ENCODE measurements at places on chromosomes 4 and X. TPM values are rescaled to one million over a fixed set of nuclear protein-coding genes. Genes with fewer than 3 reads are reported as not detected.

- DNase-seq: no peak
These were observed 270.9 kb upstream of the GRIA3 start for GRCh38 chrX:122913134-122913533.

- no peak for DNase-seq
These were observed 183.7 kb upstream of the BCOR start for GRCh38 chrX:40281336-40282005.

- DNase-seq: no peak
These were observed 56.3 kb downstream of the ATP8A1 start for GRCh38 chr4:42600578-42600977.

EPGN gene
- not detected for total RNA-seq

SMIM10 gene
- total RNA-seq: not detected
